ENCODE measurements at places on chromosomes 4 and X. TPM values are rescaled to one million over a fixed set of nuclear protein-coding genes. Genes with fewer than 3 reads are reported as not detected.

DNA sequence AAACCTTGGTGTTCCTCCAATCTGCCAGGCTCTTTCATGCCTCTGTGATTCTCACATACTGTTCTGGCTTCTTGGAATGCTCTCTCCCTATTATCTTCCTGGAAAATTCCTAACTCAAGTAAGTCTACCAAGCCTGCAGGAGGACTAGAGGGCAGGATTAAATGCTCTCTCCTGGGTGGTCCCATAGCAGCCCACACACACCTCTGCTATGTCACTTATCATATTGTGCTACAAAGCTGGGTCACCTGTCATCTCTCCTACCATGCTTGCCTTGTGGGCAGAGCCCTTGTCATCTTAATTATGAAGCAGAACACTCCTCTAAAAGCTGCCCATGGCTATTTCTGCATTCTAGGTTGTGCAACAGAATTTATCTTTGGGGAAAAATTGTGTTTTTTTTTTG lies 344.5 kb upstream of the NOCT start:
- no peak for DNase-seq

- no peak for DNase-seq
These were observed 50.0 kb upstream of the ZNF827 start for GRCh38 chr4:145988628-145989027.

GRCh38 chrX:15973946-15974345 lies 119.3 kb upstream of the AP1S2 start:
- no peak for DNase-seq

DNA sequence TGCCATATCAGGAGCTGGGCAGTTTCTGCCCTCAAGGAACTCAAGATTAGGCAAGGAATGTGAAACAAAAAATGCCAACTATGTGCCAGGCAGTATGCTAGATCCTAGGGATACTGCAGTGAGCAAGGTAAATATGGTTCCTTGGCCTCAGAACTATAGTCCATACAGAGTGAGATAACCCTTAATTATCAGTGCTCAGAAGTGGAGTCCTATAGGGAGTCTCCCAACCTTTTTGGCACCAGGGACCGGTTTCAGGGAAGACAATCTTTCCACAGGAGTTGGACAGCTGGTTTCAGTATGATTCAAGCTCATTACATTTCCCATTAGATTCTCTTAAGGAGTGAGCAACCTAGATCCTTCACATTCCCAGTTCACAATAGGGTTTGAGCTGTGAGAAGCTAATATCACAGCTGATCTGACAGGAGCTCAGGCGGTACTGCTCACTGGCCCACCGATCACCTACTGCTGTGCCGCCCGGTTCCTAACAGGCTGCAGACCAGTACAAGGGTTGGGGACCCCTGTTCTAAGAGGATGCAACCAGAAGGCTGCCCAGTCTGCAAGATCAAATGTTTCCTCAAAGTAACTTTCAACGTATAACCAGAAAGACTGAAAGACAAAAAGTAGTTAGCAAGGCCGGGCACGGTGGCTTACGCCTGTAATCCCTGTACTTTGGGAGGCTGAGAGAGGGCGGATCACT lies 1.7 kb upstream of the SRP72 start:
- peak; percentile 35 for DNase-seq

DNA sequence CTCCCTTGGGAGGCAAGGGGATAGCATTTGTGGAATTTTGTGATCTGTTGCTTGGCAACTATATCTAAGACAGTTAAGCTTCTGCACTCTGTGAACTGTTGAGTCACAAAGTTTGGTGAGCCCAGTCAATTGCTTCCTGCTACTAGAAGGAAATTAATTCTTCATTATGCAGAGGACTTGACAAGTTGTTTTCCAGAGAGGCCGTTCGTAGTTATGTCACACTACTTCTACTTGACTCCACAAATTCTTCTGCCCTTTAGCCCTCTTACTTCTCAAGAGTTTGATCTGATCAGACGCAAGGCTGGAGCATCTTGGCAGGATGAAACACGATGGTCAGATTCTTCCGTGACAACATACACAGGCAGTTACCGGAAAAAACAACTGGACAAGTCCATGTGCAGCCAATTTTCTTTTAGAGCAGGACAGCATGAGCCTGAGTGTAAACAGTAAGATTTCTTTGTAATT lies at the start of gene C4orf51:
Gene C4orf51, plus strand, starts transcription at position 156 of the 465 bp plus-strand sequence. Its CDS starts 58 bp downstream, at position 214.
- peak; percentile 86 for DNase-seq

DRD5 gene
- total RNA-seq: not detected

GRCh38 chrX:1093121-1093520 lies 119.3 kb downstream of the CRLF2 start:
- DNase-seq: no peak

DNA sequence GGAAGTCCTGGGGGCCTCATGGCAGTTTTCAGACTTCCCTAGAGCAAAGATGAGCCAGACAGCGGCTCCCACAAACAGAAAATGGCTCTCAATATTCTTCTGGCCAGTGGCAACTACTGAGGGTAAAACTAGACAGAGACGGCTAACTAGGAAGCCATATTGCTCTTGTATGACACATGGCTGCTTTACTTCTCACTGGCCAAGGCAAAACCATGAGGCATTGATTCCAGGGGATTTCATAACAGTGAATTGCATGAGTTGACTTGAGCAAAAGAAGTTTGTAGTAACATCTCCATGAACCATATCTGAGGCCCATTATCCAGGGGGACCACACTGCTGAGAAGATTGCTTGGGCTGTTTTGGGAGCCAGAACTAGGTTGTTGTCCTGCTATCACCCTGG lies 13.7 kb upstream of the TLR8 start:
- no peak for DNase-seq

DNA sequence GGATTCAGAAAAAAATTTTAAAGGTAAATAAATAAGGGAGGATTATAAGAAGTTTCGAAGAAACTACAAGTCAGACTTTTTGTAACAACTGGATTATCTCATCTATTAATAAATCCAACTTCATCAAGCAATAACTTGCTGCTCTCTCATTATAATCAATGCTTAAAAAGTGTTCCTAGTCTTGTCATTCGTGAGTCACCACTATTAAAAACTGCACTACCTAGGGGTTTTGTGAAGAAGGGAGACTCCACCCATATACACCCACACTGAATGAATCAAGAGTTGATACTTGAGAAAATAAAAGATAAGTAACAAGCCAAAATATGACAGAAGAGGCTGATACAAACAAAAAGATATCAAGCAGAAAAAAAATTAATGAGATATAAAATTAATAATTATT lies 360.5 kb downstream of the ZNF674 start:
- peak; percentile 67 for DNase-seq

SAGE1 gene
- total RNA-seq: not detected

TEX13D gene
- total RNA-seq: not detected

- peak; percentile 71 for DNase-seq
These were observed 53.1 kb downstream of the OCRL start for GRCh38 chrX:129593137-129593536.

All from M059J (cell line).